ENCODE measurements at places on chromosomes 6 and 20.

GRCh38 chr6:118697554-118697953 lies 46.2 kb upstream of the CEP85L start:
- no peak for DNase-seq

GRCh38 chr6:142406131-142406530 lies 104.3 kb downstream of the ADGRG6 start:
- no peak for DNase-seq

GRCh38 chr20:4533368-4534133 lies 188.2 kb upstream of the PRND start:
- peak; percentile 14 for DNase-seq

- no peak for DNase-seq
These were observed 23.2 kb upstream of the ARG1 start for GRCh38 chr6:131549811-131550210.

- peak; percentile 64 for DNase-seq
These were observed 415.6 kb downstream of the GJA1 start for GRCh38 chr6:121851056-121851455.

DNA sequence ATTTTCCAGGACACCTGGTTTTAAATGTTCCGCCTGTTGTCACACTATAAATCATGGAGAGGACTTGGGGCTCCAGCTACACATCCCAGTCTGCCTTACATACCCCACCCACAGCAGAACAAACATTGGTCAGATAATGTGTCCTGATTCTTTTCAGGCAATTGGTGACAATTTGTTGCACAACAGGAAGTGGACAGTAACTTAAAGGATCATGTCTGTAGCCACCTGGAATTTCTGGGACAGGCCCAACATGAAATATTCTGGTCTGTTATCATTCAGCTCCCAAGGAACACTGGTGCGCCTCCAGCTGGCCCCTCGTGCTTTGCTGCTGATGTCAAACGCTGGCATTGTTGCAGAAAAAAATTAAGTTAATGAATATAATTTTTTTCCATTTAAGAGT lies 117.2 kb downstream of the SOBP start:
- DNase-seq, result no peak

DNA sequence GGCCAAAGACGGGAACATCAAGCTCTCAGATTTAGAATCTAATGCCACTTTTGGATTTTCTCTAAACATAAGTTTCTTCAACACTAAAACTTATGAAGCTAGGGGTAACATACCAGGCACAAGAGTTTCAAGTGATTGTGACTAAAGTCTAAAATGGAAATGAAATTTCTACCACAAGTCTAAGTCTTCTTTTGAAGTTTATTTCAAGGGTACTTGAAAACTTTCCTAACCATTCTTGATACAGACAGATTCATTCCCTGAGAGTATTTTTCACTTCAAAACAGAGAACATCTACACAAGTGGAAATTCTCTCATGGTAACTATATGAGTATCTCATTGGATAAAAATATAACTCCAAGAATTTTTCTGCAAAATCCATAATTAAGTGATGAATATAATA lies 56.2 kb downstream of the BTBD9 start:
- no peak for DNase-seq

DNA sequence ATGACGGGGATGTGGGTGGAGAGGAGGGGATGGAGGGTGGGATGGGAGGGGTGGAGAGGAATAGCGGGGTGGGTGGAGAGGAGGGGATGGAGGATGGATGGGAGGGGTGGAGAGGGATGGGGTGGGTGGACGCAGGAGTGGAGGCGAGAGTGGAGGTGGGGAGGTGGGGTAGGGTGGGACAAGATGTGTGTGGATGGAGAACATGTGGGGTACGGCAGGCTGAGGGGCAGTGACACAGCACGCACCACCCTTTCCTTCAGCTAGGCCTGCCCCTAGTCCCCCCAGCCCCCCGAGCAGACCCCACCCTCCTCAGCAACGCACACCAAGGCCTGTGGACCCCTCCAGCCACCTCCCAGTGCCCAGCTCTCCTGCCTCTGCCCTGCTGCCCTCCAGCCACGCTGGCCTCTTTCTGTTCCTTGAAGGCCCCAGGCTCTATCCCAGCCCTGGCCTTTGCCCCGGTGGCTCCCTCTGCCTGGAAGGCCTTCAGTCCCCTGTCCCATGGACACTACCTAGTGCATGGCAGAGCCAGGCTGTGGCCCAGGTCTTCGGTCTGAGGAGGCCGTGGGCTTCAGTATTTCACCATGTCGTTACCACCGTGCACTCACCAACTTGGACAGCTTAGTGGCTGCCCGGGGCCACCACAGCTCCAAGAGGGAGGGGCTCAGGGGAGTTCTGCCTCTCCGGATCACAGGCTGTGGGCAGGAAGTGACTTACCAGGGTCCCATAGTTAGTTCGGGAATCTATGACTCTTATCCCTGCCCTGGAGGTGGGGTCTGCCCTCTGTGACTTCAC lies 78.4 kb upstream of the PMEPA1 start:
- DNase-seq, result no peak

DNA sequence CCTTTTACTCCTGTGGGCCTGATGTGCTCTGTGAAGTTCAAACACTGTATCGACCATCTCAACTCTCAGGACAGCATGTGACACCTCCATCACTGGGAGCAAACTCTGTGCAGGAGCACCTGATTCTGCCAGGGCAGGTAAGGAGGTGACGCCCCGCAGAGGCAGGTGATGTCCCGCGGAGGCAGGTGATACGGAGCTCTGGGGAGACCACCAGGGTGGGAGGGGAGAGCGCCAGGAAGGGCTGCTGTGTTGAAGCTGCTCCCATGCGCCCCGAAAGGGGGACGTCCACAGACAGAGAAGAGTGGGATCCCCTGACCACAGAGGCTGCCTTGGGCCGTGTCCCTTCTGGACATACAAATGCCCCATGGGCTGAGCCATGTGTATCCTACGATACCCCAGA lies 58.3 kb downstream of the DACT2 start:
- DNase-seq, result no peak

DNA sequence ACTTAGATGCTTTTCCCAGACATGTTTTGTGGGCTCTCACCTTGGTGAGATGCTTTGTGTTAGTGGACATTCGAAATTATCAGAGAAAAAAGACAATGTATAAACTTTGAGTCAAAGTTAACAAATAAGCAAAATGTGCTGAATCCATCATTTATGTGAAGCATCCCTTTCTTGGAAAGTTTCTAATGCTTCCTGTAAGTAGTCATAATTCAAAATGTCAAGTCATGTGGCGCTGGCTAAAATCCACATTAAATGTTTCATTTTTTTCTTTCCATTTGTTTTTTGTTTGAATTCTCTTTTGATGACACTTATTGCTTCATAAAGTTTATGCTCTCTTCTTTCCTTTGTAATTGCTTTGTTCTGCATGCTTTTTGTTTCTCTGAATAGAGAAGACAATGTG lies 107.2 kb upstream of the CENPW start:
- DNase-seq, result no peak

DNA sequence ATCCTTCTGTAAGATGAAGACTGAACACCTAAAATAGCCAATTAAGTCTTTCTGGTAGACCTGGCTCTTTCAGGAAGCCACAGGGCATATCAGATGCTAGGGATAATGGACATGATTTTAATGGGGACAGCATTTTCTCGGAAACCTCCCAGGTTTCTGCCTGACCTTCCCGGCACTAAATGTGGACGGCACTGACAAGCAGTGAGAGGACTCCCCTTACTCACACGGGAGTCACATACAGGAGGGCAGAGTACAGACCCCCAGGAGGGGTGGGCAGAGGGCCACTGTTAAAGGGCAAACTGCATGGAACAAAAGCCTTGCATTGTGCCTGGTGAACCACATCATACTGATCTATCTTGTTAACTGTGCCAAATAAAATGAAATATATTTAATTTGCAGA lies 19.9 kb downstream of the PSMG4 start:
- DNase-seq, result no peak

- DNase-seq, result peak; percentile 2
These were observed 275.0 kb upstream of the BMP2 start for GRCh38 chr20:6492271-6493055.

GRCh38 chr6:91317247-91317835 lies 730.5 kb upstream of the MAP3K7 start:
- DNase-seq, result no peak

- DNase-seq, result no peak
These were observed 4.0 kb downstream of the PKIG start for GRCh38 chr20:44586289-44586911.

DNA sequence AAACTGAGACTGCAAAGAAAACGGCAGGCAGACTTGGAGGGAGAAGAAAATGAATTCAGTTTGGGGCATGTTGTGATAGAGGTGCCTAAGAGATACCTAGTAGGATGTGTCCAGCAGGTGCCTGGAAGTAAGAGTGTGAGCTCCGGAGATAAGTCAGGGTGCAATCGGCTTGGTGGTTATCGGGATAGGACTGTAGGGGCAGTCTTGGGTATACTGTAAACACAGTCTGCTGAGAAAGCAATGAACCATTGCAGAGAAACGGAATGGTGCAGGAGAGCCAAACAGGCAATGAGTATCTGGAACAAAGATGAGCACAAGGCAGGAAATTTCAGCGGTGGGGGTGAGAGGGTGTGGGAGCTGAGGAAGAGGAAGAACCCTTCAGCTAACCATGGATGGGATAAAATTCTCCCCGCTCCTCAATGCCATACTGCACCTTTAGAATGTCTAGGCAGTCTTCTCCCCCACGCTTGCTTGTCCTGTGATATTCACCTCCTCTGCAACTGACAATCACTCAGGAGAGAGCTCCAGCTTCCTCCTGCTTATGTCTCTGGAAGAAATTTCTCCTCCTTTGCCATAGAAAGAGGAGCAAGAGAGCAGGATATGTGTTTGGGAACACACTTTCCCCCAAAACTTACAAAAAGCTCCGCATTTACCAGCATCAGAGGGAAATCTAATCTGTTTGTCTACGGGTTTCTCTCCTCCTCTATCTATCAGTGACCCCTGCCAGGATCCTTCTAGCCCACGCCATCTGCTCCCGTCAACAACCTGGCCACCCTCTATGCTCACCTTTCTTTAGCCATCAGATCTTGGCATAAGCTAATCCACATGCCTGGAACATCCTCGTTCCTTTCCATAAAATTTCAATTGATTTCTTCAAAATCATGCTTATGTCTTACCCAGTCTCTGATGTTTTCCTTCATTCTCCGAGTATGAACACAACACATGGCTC lies 381.7 kb upstream of the JARID2 start:
- no peak for DNase-seq

DNA sequence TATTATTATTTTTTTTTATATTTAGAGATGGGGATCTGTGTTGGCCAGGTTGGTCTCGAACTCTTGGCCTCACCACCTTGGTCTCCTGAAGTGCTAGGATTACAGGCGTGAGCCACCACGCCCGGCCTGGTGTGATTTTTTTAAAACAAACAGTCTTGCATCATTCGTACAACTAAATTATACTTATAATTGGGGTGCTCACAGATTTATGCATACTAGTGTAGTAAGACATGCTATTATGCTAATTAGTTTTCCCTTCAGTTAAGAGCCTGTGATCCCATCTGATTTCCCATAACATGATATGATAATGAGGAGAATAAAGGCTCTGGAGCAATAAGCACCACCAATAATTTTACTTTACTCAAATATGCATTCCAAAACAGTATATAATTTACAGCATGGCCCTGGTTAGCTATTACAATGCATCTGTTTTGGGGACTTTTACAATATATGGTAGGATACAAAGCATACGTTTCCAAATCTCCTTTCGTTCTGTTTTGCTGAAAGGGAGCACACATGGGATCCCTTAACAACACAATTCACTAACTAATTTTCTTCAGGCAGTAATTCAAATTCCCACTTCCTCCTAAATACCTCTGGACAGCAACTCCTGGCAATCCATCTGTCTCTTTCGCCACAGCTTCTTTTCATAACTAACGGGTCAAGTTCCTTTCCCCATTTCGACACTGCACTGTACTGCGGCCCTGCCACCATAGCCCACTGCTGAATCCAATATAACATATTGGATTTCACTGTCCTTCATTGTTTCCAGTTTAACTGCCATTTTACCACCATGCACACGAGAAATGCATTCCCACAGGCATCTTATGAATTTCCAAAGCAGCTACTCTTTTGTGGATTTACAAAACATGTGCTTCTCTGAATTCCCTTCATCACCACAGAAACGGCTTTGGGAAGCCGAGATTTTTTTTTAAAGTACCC lies 1.7 kb downstream of the NUDT3 start:
- DNase-seq, result peak; percentile 70

DNA sequence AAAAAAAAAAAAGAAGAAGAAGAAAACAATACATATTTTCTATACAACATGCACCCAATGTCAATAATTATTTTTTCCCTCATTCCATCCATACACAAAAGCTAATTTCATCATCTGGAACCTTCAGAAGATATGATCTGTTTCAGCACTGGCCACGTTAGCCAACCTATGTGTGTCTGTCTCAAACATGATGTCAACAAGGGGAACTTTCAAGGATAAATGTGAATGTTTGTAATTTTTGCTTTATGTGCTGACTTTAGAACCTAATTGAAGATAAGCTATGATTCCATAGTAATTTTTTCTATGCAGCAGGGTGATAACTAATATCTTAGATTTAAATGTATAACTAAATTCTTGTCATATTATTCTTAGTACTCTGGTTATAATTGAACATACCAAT lies 37.9 kb downstream of the IPCEF1 start:
- DNase-seq, result no peak

DNA sequence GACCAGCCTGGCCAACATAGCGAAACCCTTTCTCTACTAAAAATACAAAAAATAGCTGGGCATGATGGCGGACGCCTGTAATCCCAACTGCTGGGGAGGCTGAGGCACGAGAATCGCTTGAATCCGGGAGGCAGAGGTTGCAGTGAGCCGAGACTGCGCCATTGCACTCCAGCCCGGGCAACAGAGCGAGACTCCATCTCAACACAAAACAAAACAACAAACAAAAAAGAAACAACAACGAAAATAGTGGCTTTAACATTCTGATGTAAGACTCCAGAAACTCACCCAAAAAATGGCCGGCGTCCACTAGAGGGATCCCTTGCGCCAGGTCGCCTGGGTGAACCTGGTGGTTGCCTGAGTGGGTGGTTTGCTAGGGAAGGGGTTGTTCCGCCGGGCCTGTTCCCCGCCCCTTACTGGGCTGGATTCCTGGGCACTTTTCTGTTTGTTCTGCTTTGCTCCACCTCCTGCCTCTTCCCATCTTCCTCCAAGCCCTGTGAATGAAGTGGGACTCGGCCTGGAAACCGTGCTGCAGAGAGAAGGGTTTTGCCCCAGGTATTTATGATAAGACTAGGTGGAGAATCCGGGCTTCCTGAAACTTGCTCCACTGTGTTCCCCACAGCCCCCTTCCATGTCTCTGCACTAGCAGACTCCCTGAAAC lies 1.5 kb downstream of the PABPC1L start:
- no peak for DNase-seq

DNA sequence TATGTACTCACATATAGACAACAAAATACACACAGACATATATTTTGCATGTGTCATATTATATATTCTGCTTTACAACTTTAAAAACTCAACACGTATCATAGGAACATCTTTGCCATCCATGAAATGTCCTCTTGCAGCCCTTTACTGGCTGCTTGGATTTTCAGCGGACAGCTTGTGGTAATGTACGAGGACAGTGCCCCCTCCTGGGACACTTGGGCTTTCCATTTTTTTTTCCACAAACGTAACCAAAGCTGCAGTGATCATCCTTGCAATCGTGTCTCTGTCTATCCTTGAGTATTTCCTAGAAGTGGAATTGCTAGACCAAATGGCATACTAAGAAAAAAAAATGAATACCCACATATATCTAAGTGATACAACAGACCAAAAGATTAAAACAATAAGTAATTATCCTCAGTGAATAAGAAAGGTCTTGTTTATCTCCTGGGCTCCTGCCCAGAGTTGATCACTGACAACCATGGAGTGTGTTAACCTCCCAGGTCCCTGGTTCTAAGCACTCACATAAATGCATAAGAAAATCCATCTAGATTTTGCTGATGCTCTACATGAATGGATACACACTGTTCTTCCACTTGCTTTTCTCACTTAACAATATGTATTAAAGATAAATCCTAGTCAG lies 18.1 kb downstream of the BPI start:
- peak; percentile 89 for DNase-seq
